ENCODE measurements at places on chromosomes 4 and X.

DNA sequence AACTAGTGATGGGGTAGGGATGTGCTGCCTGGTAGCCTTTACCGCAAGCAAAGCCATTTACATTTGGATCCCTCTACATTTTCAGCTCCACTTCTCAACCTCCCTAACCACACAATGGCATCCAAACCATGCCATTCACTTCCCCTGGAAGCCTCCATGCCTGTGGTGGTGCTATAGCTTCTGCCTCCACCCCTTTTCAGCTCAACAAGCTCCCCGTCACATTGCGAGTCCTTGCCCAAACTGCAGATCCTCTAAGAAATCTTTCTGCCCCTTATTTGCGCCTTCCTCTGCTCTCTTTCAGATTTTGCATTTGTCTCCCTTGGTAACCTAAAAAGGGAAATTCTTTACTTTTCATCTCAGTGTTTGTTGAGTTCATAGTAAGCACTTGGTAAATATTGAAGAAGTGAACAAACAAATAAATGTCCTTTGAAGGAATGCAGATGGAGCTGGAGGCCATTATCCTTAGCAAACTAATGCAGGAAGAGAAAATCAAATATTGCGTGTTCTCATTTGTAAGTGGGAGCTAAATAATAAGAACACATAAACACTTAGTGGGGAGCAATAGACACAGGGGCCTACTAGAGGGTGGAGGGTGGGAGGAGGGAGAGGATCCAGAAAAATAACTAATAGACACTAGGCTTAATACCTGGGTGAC lies 6.9 kb downstream of the CYTL1 start:
- DNase-seq: no peak

DNA sequence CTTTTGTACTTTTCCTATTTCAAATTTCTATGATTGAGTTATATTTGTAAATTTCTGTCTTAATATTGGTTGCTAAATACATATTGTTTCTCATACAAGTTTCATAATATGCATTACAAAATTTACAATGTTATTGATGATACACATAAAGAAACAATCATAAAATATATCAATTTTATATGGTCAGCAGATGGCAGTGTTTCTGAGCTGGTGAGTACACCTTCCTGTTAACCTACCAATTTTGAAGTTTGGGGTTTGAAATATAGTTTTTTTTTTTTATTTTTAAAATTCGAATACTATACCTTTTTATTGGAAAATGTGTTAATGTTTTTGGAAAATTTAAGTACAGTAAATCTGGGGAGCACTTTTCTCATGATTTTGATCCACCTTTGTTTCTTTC lies 1953.1 kb upstream of the ADGRL3 start:
- DNase-seq: no peak

DNA sequence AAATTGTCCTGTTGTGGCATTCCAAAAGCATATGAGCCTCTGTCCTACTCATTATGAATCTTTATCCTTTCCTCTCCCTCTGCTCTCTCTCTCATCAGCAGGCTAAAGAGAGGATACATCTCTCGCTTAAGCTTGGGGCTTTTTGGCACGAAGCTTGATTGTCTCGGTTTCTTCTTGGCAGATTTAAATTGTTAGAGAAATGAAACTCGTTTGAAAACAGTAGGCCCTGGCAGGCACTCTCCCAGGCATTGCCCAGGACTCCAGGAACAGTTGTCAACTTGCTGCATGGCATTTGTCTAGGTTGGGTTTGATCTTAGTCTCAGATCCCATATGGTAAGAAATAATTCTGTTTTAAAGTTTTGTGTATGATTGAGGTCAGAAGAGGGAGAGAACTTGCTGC lies 35.5 kb downstream of the NAA11 start:
- DNase-seq: no peak

- no peak for DNase-seq
Observed at GRCh38 chr4:536351-536972, 37.5 kb downstream of the PIGG start.

DNA sequence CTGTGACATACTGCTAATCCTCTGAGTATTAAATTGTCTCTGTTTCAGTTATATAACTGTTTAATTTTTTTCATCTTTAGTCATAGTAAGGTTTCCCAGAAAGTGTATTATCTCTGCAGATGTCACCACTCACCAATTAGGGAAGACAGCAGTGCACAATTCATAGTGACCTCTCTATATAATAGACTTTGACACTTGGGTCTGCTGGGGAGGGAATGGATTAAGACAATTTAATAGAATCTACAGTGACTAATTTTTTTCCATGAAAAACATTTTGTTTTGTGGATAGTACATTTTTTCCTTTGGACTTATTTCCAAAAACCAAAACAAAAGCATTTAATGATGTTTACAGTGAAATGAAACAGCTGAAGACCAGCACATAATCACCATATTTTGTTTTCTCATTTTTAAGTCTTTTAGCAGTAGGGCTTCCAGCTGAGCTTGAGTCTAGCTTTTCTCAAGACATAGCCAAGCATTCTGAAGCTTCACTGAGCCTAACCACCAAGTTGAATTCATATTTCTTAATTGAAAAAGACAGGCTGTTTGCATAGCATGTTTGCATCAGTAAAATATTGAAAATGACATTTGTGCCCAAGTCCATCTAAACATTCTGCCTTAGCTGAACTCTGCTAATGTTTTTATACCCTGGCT lies 69.5 kb downstream of the PCDH19 start:
- no peak for DNase-seq

- no peak for DNase-seq
Observed at GRCh38 chrX:121307449-121307848, 260.0 kb downstream of the GLUD2 start.
